ENCODE measurements at places on chromosomes 5 and 9.

DNA sequence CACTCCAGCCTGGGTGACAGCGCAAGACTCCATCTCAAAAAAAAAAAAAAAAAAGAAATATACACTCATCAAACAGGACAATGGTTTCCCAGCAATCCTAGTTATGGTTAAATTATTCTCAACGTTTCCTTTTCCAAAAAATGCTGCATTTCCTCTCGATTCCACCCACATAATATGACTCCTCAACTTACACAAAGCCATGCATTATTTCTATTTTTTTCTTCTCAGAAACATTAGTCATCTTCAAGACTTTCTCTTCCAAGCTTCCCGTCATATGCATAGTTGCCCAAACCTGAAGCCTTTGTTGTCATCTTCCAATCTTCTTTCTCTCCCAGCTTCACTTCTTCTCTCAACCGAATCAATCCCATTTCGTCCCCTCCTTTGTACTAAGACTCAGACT lies 61.4 kb upstream of the RANBP6 start:
- DNase-seq = peak; percentile 2

- DNase-seq = no peak
These were observed 243.4 kb upstream of the KCNN2 start for GRCh38 chr5:114118511-114118910.

GRCh38 chr9:76525196-76525595 lies 66.2 kb downstream of the GCNT1 start:
- no peak for DNase-seq

DNA sequence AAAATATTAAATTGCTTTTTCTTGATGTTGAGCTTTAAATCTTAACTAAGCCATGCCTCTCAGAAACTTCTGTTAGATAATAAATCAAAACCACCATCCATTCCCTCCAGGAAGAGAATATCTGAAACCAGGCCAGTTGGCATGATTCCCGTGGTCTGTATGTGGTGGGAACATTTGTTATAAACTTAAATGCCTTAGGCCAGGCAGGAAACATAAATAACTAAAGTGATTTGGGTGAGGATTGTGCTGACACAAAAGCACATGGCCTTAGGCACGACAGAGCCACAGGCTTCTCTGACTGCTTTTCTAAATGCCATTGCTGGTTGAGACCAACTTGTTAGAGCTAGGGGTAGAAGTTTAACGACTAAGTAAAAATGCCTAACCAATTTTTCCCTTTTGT lies 255.9 kb downstream of the GABRG2 start:
- no peak for DNase-seq

Data from suppressor macrophage (primary cell).